ENCODE measurements at places on chromosomes 3 and 15. TPM values are rescaled to one million over a fixed set of nuclear protein-coding genes. Genes with fewer than 3 reads are reported as not detected.

NMNAT3 gene
- 0.83 TPM for total RNA-seq

AADACL2 gene
- not detected for total RNA-seq

MYLK gene
- 325 TPM for total RNA-seq

PROK2 gene
- not detected for total RNA-seq

NR1I2 gene
- total RNA-seq, result not detected

UMPS gene
- 34.2 TPM for total RNA-seq

ADAM10 gene
- total RNA-seq, result 201 TPM

TLR9 gene
- under 0.01 TPM for total RNA-seq

GOLGA8R gene
- 3.9 TPM for total RNA-seq

NDN gene
- 132 TPM for total RNA-seq

HIGD2B gene
- not detected for total RNA-seq

SLC22A13 gene
- total RNA-seq, result 1.2 TPM

TF gene
- total RNA-seq, result 0.17 TPM

CHP1 gene
- total RNA-seq, result 115 TPM

CPLX3 gene
- not detected for total RNA-seq

ARL14 gene
- total RNA-seq, result not detected

PIERCE2 gene
- total RNA-seq, result 1.2 TPM

GJD2 gene
- not detected for total RNA-seq

SAMD7 gene
- not detected for total RNA-seq

GRIP2 gene
- 0.15 TPM for total RNA-seq

FBXO40 gene
- total RNA-seq, result not detected

CPNE9 gene
- total RNA-seq, result not detected

CAMKV gene
- not detected for total RNA-seq

LIPH gene
- not detected for total RNA-seq

OXTR gene
- total RNA-seq, result 0.15 TPM

PRR20G gene
- not detected for total RNA-seq

FBXW12 gene
- total RNA-seq, result 0.15 TPM

ZNF80 gene
- total RNA-seq, result not detected

RTP3 gene
- total RNA-seq, result not detected

Data from smooth muscle cell of trachea (primary cell).